ENCODE measurements at places on chromosomes 6 and 20.

DNA sequence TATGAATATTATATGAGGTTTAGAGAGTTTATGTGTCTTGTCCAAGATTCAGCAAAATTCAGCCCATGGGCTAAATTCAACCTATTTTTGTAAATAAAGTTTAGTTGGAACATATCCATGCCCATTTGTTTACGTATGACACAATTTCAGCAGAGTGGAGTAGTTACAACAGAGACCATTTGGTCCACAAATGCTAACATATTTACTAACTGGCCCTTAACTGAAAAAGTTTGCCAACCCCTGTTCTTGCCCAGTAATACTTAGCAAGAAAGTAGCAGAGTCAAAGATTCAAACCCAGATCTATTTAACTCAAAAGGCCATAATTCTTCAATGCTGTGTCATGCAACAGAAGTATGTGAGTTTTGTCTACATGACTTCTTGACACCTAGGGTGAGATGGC is 561.0 kb downstream of the PTPRT start:
- DNase-seq, result no peak

- DNase-seq, result no peak
Measured at GRCh38 chr20:3563548-3564177, 92.8 kb downstream of the ATRN start.

DNA sequence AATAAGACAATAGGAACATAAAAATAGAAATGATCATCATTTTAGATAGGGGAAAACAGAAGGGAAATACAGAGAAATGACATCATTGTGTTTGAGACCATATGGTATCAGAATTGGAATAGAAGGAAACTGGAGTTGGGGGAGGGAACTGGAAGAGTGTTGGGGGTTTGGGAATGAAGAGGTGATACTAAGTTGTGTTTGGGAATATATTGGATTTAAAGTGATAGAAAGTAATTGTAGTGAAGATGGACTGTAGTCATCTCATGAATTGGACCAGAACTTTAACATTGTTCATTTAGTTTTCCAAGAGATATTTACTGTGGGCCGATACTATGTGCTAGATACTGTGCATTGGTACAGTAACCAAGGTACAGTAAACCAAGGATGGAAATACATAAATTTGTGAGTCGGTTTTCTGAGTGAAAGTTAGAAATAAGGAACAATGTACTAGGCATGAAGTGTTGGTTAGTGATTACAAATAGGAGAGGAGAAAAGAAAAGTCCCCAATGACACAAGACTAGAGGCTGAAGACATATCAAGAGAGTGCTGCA is 32.3 kb downstream of the KCNQ5 start:
- no peak for DNase-seq

DNA sequence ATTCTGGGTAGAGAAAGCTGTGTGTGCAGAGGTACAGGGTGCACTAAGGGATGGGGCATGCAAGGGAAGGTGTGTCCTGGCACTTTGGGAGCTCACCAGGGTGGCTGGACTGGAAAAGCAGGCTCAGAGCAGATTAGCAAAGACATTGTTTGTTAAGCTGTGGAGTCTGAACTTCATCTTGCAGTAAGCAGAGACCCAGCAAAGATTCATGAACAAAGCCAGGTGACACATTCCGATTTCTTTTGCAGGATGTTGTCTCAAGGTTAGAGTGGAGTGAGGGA is 28.8 kb downstream of the DUSP22 start:
- no peak for DNase-seq

- DNase-seq, result no peak
Measured at GRCh38 chr6:9405369-9405768, 970.0 kb upstream of the SLC35B3 start.

GRCh38 chr20:63098195-63098810 is 91.5 kb upstream of the BHLHE23 start:
- DNase-seq, result no peak

- DNase-seq, result peak; percentile 74
Measured at GRCh38 chr6:6811128-6812009, 222.8 kb downstream of the LY86 start.
